Ammon's horn (tissue), 1 donor: ENCODE measurements at places on chromosomes 4 and X.

DNA sequence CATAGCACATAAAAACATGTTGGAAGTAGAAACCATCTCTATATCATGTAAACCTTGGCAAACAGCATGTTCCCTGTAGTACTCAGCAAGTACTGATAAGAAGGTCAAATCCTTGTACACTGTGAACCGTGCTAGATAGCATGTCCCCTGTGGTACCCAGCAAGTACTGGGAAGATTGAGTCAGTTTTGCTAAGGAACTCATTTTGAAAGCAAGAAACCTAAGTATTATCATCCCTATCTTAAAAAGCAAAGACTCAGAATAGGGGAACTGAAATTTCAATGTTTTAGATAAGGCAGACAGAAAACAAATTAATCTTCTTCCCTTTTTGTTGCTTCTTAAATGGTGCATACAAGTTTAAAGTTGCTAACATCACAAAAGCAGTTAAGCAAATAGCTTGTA, 180.2 kb downstream of the RBM46 start:
- no peak for DNase-seq

DNA sequence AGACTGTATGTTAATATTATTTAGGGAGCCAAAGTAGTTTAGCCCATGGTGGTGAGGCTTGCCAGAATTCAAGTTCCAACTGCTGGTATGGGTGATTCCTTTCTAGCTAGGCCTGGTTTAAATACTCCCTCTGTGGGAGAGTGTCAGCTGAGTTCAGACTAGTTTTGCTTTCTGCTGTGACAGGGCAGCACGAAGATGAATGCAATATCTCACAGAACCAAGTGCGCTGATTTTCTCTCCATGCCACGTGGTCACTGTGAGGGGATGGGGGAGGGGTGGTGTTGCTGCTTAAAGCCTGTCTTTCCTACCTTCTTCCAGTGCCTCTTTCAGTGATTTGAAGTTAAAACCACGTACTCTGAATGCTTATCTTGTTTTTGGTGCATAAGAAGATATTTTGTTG, 445.7 kb upstream of the CXorf51B start:
- no peak for DNase-seq

DNA sequence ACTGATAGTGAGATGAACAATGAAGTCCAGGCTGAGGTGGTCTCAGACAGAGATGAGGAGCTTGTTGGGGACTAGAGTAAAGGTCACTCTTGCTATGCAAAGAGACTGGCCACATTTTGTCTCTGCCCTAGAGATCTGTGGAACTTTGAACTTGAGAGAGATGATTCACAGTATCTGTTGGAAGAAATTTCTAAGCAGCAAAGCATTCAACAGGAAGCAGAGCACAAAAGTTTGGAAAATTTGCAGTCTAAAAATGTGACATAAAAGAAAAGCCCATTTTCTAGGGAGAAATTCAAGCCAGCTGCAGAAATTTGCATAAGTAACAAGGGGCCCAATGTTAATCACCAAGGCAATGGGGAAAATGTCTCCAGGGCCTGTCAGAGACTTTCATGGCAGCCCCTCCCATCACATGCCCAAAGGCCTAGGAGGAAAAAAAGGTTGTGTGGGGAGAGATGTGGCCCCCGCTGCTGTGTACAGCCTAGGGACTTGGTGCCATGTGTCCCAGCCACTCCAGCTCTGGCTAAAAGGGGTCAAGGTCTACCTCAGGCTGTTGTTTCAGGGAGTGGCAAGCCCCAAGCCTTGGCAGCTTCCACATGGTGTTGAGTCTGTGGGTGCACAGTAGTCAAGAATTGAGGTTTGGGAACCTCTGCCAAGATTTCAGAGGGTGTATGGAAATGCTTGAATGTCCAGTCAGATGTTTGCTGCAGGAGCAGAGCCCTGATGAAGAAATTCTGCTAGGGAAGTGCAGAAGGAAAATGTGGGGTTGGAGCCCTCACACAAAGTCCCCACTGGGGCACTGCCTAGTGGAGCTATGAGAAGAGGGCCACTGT, 262.8 kb downstream of the DKK2 start:
- DNase-seq = no peak

GRCh38 chr4:62528874-62529273, 1328.7 kb downstream of the ADGRL3 start:
- no peak for DNase-seq

GRCh38 chr4:139154538-139154937, 22.5 kb downstream of the ELF2 start:
- no peak for DNase-seq

DNA sequence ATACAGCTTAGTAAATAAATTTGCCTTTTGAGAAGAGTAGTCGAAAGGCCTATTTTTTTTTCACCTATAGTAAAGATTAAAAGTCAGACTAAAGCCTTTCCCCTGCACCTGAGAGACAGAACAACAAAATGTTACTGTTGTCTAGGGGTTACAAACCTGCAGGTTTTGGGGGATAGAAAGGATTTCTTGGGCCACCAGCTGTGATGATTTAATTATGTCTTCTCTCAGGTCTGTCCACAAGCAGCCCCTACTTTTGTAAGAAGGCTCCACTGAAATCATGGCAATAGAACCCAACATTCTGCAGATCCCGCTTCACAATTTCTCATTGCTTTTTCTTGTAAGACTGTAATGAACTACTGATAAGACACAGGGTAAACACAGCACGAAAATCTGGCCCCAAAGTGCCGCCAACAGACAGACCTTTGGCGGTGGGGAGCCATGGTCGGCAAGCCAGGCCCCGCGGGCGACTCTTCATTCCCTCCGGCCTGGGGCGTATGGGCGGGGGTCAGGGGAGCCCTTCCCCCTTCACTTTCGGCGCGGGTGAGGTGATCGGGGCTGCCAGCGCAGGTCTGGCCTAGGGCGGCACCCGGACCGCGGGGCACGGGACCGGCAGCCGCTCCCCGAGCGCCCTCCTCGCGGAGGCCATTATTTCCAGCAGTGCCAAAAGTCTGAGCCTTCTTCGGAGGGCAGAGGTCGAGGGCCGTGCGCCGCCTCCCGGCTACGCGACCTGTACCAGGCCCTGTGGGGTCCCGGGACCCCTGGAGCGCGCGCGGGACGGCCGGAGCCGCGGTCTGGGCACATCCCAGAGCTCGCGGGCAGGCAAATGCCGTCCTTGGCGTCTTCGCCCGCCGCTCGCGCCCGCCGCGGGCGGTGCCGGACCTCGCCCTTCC, 812 bp upstream of the KDM6A start:
- peak; percentile 10 for DNase-seq

DNA sequence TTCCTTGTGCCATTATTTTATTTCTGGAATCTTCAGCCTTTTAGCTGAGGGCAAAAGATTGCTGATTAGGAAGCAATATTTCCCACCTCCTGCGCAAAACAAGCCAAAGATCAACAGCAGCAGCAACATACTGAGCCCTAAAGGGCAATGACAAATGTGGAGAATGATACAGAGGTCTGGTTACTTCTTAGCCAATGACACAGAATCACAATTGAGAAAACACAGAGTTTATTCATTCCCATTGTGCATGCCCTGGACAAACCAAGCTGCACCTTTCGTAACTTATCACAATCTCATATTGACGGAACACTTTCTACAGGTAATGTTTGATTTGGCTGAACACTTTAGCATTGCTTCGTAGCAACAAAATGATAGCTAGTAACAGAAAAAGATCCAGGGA, 13.4 kb downstream of the F9 start:
- no peak for DNase-seq

- DNase-seq = no peak
Measured at GRCh38 chrX:10397349-10397748, 223.0 kb downstream of the MID1 start.

DNA sequence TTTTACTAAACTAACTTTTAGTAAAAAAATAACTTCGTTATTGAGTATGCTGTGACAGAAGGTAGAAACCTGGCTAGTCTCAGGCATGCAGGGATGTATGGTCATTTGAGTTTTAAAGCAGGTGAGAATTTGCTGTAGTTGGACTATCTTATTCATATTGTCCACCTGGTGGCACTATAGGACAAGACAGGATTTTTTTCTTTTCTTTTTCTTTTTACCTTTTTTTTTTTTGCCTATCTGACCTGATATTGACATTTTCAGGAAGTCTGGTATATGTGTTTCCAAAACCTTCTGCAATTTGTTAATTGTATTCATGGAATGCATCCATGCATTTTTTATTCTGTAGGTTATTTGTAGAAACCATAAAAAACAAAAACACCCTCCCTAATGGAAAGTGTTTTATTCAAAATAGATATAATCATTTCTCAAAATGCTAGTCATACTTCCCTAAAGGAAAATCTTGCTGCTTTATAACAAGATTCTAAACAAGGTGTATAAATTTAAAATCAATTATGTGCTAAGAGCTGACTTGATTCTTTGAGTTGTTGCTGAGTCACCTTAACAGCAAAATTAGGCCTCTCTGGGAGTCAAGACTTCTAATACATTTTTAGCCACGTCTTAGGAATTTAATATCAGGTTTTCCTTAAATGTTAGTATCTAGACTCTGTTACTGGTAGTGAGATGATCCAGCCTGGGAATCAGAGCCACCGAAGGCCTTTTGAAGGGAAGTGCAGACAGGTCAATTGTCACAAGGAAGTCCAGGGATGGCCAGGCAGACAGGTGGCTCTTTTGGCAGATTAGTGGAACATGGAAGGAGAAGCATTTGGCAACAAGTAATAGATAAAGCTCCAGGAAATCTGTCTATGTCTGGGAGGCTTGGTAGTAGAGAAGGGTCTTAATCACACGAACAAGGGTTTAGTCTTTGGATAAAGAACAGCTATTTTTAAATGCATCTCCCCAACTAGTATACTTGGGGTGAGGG, 201.3 kb upstream of the GNPDA2 start:
- peak; percentile 12 for DNase-seq

DNA sequence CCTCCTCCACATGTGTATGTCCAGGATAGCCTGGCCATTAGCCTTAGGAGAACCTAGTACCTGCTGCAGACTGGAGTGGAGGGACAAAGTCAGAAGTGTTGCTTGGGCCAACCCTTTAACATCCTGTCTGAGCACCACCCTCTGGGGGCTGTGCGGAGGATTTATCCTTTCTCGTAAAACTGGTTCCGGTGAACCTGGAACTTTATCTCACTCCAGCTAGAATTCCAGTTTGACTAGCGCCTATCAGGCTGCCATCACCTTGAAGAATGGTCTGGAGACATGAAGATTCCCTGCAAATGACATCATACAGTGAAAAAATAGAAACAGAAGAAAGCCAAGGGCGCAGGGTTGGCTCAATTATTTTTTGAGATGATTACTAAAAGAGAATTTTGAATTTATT, 4.0 kb downstream of the TCEAL8 start:
- DNase-seq = no peak

DNA sequence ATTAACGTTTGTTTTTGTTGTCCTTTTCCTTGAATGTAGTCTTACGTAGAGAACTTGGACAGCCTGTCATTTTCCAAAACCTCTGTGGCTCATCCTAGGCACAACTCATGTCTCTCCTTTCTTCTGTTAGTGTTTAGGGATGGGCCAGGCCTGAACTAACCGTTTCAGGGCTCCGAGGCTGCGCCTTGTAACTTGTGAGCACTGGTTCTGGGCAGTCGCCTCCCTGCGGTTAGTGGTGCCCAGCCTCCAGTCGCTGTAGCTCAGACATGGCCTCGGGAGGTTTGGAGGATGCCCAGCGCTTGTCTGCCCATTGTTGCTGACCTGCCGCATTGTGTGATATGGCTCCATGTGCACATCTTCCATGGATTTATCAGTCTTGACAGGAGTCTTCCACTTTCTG, 32.8 kb downstream of the TMEM131L start:
- DNase-seq = no peak

- peak; percentile 8 for DNase-seq
Measured at GRCh38 chr4:13918991-13919441, 291.5 kb upstream of the BOD1L1 start.

- DNase-seq = no peak
Measured at GRCh38 chrX:149121206-149121920, 383.7 kb downstream of the IDS start.

DNA sequence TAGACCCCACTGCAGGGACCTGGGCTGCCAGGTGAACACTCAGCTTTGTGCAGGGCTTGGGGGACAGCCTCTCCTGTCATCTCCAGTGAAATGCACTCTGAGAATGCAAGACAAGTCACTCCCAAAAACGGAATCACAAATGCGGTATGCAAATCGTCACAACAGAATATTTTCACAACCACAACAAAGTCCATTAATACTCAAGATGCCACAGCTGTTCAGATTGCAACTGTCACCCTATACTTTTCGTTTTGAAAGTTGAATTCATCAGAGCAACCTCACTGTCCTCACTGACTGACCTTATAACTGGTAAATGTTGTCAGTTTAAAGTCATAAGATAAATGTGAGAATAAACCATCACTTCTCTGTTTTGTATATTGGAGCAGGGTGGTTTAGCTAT, 16.6 kb downstream of the JAKMIP1 start:
- DNase-seq = no peak

DNA sequence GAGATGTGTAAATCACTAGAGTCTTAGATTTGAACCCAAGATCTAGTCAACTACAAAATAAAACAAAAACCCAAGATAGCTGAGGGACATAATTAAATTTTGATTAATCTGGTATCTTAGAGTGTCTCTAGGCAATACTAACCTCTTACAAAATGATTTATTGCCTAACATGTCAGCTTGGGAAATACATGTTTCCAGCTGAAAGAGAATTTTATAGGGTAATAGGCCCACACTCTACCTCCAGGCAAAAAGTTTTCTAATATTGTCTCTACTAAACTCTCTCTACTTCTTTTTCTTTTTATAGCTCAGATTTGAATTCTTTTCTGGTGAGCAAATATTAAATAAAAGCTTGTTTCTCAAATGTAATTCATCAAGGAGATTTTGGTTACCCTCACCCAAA, 263.2 kb downstream of the IL15 start:
- DNase-seq = no peak

- DNase-seq = no peak
Measured at GRCh38 chrX:35741142-35741541, 57.0 kb upstream of the MAGEB16 start.

DNA sequence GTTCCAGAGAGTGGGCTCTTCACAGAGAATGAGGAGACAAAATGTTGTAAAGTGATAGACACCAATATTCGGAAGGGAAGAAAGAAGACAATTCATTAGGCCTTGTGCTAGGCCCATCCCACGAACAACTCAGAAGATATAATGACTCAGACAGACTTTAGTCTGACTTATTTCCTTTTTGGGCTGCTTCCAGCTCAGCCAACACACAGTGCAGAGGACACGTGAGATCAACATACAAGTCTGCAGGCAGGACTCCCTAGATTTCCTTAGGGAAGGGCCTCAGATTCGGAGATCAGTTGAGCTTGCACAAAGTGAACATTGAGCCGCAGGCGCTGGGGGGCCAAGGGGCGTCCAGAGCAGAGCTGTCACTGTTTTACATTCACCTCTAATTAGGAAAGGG, 290.7 kb upstream of the TENM3 start:
- no peak for DNase-seq

DNA sequence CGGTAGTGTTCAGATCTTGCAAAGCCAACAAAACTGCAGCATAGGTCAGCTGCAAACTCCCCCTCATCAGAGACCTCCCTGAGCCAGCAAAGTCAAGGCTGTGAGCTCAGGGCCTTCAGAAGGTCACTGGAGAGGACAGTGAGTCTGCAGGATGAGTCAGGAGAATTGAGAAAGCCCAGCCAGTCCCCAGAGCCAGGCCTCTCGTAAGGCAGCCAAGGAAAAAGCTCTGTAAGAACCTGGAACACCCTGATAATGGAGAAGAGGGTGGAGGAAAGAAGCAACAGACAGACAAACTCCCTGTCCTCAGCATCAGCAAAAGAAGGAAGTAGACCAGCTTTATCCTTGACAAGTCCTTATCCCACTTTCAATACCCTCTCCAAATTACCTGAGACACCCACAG, 33.0 kb downstream of the GRIA3 start:
- no peak for DNase-seq
